ENCODE measurements at places on chromosomes 16 and 17.

DNA sequence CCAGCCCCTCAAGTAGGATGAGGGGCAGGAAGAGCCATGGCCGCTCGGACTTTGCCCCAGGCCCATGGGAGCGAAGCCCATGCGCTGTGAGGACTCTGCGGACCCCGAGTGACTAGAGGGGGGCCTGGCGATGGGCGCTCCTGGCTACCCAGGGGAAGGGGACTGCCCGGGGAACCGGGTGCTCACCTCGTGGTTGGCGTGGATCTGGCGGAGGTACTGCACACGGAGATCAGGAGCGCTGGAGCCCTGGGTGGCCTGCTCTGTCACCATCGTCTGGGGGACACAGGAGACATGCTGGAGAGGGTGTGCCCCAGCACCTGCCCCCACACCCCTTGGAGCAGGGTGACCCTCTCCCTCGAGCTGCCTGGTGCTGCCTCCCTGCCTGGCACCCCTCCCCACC, 11.0 kb downstream of the FAAP100 start:
- DNase-seq: no peak

GRCh38 chr17:50558581-50558940, 2.0 kb upstream of the CACNA1G start:
- DNase-seq: no peak

DNA sequence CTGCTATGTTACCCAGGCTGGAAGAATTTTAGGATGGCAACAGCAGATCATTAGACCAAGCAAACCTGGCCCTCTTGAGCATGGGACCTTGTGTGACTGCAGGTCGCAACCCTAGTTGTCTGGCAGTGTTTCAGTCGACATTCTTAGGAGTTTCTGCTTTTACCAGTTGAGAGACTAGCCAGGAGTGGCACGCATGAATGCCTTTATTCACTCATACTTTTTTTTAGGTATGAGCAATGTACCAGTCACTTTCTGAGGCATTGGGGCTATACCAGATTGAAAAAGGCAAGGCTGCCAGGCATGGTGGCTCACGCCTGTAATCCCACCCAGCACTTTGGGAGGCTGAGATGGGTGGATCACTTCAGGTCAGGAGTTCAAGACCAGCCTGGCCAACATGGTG, 28.2 kb upstream of the HAS3 start:
- DNase-seq: no peak

- DNase-seq: no peak
These were observed 563 bp downstream of the METRNL start for GRCh38 chr17:83079766-83080578.

GRCh38 chr16:89298623-89299225, 81.2 kb downstream of the ZNF778 start:
- DNase-seq: no peak

GRCh38 chr17:49015179-49015923, 18.2 kb downstream of the IGF2BP1 start:
- DNase-seq: no peak

- peak; percentile 82 for DNase-seq
These were observed 16.9 kb downstream of the GRIN2C start for GRCh38 chr17:74842599-74843351.

GRCh38 chr16:12417815-12418211, 385.9 kb downstream of the CPPED1 start:
- DNase-seq: no peak

GRCh38 chr16:79870016-79870886, 269.7 kb upstream of the MAF start:
- DNase-seq: no peak

DNA sequence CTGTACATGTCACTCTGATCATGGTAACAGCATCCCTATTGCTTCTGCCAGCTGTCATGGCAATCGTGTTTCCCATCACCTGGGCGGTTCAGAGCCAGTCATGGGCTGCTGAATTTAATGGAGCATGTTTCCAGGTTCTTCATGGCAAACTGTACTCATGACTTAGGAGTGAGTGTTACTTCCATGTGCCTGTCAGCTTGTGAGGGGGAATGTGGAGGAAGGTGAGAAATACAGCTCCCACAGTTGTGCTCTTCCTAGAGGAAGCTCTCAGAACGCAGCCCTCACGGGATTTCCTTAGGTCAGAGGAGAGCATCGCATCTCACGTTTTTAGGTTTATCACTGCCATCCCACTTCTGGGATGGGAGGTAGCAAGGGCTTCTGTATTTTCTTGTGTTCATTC, 28.0 kb upstream of the ARHGAP23 start:
- DNase-seq: no peak

- DNase-seq: no peak
These were observed 447.8 kb upstream of the GOT2 start for GRCh38 chr16:59181821-59182420.

DNA sequence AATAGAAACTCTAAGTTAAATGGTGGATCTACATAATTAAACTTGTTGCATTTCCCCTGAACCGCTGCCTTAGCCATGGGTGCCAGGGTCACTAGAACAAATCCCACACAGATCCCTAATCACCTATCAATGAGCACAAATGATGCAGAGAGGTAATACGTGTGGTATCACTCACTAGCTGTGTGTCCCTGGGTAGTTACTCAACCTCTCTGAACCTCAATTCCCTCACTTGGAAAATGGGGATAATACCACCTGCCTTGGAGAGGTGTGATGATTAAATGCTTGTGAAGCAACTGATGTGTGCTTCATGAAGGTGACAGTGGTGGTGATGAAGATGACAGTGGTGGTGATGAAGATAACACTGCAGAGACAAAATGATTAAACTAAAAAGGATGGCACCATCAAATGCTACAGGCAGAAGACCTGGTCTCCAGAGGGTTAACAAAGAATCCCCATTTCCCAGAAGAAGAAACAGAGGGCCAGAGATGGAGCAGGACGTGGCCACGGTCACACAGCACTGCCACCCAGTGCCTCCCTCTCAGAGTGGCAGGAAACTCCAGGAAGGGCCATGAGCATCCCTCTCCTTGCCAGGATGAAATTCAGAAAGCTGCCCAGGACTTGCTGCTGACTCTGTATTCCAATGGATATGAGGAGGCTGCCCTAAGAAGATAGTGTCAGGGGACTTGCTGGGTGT, 17.9 kb upstream of the FOXF1 start:
- DNase-seq: no peak

- DNase-seq: peak; percentile 78
These were observed 100.9 kb downstream of the PARN start for GRCh38 chr16:14529010-14529669.

DNA sequence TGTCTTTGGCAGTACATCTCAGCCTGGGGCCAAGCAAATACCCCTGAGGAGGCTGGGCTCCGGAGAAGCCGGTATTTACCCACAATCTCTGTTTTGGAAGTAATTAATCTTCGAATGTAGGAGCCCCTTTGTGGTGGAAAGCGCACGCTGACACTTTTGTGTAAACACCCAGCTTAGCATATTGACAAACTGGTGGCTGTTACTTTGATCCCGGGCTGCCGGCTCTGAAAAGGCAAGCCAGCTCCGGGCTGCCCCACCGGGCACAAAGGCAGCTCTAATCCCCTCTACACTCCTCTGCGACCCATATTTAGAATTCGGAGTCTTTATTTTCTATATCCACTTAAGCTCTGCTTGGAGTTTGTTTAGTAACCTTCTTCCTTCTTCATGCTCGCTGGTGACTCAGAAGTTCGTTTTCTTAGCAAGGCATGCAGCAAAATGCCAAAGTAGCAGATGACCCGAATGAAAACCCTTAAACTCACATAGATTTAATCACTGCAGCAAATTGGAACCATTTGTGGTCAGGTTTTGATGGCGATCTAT, 144.0 kb upstream of the IRX3 start:
- DNase-seq: no peak

DNA sequence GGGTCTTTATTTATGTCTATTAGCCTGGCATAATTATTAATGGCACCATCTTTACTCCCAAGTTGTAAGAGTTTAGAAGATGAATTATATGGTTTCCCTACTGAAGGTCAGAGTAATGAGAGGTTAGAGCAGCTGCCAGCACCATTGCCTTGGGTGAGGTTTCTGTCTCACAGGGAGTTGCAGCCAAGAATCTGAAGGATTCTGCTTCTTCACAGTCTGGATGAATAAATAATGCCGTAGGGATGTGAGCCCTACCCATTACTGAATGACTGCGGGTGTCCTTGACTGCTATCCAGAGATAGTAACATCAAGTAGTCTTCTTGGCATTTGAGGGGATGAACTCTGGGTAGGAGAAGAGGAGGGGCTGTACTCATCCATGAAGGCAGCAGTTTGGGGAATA, 52.8 kb upstream of the SMIM36 start:
- DNase-seq: no peak

GRCh38 chr17:75725504-75725903, 4.2 kb downstream of the ITGB4 start:
- DNase-seq: no peak

DNA sequence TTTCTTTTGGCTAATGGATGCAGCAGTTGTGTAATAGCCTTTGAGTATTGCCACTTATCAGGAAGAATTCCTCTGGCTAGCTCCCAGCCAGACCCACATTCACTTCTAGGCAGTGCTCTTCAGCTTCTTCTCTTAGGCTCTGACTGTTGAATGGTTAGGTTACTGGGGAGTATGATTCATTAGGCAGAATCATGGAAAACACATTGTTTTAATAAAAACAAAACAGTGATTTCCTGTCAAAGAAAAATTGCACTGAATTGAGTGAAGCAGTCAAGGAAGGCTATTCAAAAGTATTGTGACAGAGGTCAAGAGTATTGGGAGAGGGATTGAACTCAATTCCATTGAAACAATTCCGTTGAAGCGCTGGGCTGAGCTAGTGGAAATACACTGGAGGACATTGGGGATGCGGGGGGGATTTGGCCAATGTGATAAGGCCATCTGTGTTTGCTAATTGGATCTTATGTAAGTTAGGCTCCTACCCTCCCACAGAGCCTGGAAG, 68.0 kb downstream of the CNTNAP4 start:
- no peak for DNase-seq

Measured in SK-MEL-5 (cell line).